ENCODE measurements at places on chromosomes 2 and 18.

DNA sequence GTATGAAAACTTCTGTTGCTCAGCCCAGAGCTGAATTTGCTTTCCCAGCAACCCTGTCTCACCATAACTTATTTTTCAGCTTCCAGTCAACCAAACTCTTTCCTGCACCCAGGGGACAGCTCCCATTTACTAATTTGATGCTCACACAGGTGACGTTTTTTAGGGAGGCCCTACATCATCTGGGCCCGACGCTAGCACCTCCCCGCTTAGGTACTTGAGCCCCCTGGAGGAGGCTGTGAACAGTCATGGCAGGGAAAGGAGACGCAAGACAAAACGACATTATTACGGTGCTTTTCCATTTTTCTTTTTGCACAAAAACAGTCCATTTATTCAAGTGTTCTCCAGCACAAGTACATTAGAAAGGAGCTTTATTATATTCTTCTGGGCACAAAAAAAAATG lies 59.2 kb upstream of the POMC start:
- DNase-seq, result no peak

- no peak for DNase-seq
Measured at GRCh38 chr2:119122663-119123062, 35.9 kb downstream of the C1QL2 start.

GRCh38 chr2:213016166-213016983 lies 135.0 kb downstream of the IKZF2 start:
- DNase-seq, result no peak

DNA sequence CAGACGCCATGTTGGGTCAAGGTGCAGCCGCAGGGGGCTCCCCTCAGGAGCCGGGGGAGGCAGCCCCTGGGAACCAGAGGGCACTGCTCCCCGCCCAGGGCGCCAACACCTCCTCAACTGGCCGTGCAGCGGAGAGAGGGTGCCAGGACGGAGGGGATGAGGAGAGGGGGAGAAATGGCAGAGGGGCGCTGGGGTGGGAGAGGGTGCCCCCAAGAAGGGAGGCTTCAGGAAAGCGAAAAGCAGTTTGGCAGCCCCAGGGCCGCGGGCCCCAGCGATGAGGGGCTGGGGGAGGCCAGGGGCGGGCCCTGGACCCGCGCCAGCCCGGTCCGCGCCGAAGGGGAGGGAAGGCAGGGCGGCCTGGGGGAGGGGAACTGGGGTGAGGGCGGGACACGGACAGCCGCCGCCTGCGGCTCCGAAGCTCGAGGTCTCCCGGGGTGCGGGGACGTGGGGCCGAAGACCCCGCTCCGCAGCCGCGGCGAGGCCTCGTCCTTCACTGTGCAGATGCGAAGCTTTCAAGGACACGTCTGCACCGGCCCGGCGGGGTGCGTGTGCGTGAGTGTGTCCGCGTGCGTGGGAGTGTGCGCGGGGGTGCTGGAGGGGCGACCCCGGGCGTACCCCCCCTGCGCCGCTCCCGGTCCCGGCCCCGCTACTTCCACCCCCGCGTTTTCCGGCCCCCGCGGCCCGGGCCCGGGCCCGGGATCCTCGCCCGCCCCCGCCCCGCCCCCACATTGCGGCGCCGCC lies 1.4 kb downstream of the DNMT3A start:
- no peak for DNase-seq

- no peak for DNase-seq
Measured at GRCh38 chr18:77201506-77201905, 48.1 kb upstream of the GALR1 start.

GRCh38 chr2:201450954-201451291 lies 335 bp downstream of the TRAK2 start:
- no peak for DNase-seq

GRCh38 chr2:5074733-5075132 lies 617.5 kb upstream of the SOX11 start:
- no peak for DNase-seq

GRCh38 chr2:240581811-240582210 lies 4.7 kb upstream of the CAPN10 start:
- DNase-seq, result no peak

GRCh38 chr2:188280811-188281222 lies 10.9 kb upstream of the GULP1 start:
- DNase-seq, result no peak

DNA sequence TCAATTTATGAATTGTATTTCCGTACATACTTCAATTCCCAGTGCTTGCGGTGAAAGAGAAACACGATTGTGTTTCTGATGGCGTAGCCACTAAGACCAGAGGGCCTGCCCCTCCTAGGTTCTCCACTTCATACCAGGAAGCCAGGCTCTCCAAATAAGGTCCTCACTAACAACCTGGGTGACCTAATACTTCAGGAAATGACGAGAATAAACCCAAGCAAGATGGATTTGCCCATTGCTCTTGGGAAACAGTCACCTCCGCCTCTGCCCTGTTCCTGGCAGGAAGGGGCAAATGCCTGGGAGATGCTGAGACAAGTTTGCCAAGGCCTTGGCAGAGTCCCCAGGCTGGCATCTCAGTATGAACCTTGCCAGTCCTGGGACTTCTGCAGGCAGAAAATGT lies 41.8 kb downstream of the TTC32 start:
- DNase-seq, result no peak

GRCh38 chr18:703213-703967 lies 9.0 kb downstream of the ENOSF1 start:
- no peak for DNase-seq

DNA sequence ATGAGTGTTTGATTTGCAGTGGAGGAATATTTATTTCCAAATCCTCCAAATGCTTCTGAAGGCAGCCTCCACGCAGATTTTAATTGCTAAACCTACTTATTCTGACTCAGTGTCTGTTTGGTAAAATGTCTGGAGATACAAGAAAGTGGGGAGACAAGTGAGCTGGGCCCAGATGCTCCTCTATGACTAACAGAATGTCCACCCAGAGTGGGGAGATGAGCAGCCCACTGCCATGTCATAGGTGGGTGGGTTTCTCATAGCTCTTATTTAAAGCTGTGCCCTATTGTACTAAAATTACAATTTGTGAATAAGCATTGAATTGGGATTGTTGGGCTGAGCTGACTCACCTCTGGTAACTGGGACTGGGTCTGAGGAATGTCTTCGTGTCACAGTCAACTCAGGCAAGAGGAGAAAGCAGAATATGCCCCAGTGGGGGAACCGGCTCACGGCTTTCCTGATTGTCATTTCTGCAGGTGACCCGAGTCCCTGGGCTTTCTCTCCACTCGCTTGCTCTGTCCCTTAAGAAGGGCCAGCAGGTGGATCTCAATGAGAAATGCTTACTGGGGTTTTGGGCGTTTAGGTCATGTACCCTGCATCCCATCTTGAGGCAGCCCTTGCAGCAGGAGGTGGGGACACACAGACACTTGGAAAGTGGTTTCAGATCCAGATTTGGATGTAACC lies 116.3 kb upstream of the SPRED2 start:
- no peak for DNase-seq

DNA sequence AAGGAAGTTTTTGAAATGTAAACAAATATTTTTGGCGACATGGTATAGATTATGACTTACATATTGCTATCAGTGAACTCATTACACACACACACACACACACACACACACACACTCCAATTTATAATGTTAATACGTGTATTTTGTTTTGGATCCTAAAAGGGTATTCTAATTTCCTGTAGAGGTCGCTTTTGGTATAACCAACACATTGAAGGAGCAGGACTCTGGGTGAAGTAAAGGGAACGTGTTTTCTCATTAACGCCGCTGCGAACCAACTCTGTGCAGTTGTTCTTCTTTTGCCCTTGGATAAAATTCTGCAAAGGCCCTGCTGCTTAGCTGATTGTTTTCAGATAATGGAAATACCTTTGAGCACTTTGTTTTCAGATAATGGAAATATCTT lies 190.4 kb downstream of the PMAIP1 start:
- DNase-seq, result no peak

GRCh38 chr2:133586978-133587377 lies 18.7 kb upstream of the NCKAP5 start:
- DNase-seq, result no peak

- no peak for DNase-seq
Measured at GRCh38 chr2:175864137-175864850, 137.8 kb downstream of the LNPK start.

GRCh38 chr2:51825823-51826222 lies 793.9 kb upstream of the NRXN1 start:
- no peak for DNase-seq

DNA sequence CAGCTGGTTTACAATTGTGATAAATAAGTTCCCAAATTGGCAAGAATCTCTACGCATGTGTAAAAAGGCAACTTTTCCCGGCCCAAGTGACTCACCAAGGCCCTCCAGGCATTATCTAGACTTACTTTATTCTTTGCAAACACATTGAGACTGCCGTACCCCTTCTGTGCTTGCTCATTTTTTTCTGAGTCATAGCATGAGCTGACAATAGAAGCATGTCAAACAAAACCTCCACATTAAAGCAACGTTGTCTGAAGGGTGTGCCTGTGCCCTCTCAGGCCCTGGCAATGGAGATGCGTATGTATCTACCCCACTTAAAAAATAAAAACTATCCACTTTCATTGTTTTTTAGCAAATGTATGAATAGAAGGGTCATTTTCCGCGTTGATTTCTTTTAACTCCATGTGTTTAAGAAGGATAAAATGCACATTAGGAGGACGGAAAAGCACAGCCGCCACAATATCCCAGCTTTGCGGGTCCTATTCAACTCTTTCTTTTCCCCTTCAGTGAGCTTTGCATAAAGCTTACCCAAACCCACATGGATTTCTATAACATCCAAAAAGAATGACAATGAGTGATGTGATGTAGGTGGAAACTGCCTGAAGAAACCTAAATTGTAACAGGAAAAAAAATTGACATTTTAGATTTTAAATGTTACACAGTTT lies 298.2 kb downstream of the CDCA7 start:
- DNase-seq, result no peak

- DNase-seq, result no peak
Measured at GRCh38 chr2:156379071-156379470, 46.5 kb upstream of the NR4A2 start.

- no peak for DNase-seq
Measured at GRCh38 chr18:63183952-63184770, 135.4 kb downstream of the BCL2 start.

DNA sequence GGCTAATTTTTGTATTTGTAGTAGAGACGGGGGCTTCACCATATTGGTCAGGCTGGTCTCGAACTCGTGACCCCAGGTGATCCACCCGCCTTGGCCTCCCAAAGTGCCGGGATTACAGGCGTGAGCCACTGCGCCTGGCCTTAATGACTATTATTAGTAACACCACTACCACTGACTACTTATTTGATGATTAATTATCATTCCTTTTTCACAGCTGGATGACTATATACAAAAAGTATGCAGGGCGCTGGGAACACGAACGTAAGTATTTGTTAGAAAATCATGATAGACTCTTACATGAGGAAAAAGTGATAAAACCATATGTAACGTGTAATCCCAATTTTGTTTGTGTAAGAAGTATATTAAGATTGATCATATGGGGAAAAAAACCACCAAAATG lies 21.6 kb downstream of the DARS1 start:
- DNase-seq, result no peak

DNA sequence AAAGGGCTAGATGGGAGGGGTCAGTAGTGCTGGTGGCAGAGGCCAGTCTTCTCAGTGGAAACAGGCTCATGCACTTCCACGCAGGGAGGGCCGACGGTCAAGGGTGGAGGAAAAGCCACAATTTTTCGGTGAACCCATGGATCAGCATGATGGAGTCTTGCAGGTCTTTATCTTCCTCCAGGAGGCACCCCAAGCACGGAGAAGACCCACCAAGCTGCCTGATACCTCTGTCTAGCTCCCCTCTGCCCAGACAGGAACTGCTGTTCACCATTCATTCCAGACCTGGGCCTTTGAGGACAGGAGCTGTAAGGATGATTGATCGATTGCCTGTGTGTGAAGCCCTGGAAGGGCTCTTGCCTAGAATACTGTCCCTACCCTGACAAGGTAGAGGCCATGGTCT lies 2.8 kb upstream of the LRRFIP1 start:
- DNase-seq, result no peak

DNA sequence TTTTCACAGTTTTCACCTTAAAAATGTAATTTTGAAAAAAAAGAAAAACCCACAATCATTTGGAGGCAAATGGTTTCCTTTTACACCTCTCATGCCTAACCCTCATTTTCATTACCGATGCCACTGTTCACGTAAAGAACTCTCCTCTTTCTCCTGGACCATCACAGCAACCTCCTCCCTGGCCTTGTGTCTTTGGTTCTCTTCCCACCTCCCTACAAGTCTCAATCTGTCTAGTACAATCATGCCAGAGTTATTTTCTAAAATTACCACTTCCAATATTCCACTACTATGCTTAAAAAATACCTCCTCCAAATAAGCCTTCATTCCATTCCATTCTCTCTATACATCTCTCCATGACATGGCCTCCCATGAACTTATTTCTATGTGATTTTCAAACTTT lies 77.9 kb upstream of the RIT2 start:
- no peak for DNase-seq

- no peak for DNase-seq
Measured at GRCh38 chr2:25286025-25286400, 55.7 kb downstream of the DNMT3A start.

GRCh38 chr18:4284528-4284927 lies 170.6 kb downstream of the DLGAP1 start:
- DNase-seq, result no peak

DNA sequence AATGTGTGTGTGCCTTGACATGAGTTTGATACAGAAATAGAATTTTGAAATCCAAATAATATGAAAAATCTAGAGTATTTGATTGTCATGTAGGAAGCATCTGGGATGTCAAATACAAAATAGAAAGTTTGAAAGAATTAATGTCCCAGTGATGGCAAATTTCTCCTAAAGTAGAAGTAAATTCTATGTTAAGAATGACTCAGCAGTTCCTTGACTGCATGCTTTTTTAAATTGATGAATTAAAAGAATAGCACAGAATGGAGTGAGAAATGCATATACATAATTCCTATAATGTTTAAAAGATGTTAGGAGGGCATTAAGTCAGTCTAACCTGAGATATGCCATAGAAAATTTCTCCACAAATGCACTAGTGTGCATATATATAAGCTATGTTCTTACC lies 357.5 kb downstream of the TMEM182 start:
- DNase-seq, result no peak

DNA sequence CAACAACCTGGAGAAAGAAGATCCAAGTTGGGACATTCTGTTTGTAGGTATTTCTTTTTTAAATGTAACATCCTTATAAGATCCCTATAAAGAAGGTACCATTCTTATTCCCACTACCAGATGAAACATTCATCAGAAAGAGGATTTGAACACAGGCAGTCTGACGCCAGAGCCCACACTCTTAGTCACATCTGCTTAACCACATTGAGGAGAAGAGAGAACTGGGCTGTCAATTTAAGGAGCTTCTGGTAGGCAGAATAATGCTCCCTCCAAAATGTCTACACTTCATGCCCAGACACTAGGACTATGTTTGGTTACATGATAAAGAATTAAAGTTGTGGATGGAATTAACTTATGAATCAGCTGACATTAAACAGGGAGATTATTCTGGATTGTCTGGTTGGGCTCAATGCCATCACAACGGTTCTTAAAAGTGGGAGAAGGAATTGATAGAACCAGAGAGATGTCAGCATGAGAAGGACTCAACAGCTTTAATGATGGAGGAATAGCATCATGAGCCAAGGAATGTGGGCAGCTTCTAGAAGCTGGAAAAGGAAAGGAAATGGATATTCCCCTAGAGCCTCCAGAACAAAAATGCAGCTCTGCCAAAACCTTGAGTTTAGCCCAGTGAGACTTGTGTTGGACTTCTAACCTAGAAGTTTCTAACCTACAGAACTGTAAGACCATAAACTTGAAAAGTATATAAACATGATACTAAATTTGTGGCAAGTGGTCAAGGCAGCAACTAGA lies 82.2 kb downstream of the KLF7 start:
- DNase-seq, result no peak

GRCh38 chr2:100643906-100644501 lies 81.2 kb downstream of the PDCL3 start:
- DNase-seq, result no peak

GRCh38 chr2:109126501-109126860 lies 2.5 kb upstream of the SH3RF3 start:
- DNase-seq, result no peak

Data from memory B cell (primary cell).